ENCODE measurements at places on chromosomes 4 and X.

- DNase-seq: no peak
Observed at GRCh38 chr4:70749313-70749712, 27.5 kb downstream of the RUFY3 start.

DNA sequence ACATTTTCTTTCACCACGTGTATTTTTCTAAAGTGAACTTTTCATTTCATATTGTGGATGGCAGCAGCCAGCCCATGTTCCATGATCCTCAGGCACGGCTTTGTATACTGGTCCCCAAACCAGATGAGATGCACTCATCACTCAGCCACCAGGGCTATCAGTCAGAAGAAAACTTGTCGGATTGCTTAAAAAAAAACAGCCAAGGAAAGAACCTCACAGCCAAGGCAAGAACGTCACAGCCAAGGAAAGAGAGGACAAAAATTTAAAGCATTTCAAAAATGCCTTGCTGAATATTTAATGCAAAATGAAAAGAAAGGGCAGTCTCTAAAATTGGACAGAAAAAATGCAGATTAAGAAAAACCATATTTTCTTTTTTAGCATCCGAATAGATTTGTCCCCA, 333.3 kb downstream of the PDGFC start:
- no peak for DNase-seq

GRCh38 chr4:77599378-77599777, 6.2 kb upstream of the CXCL13 start:
- DNase-seq: peak; percentile 55

GRCh38 chr4:17817027-17817426, 6.2 kb downstream of the NCAPG start:
- DNase-seq: peak; percentile 75

DNA sequence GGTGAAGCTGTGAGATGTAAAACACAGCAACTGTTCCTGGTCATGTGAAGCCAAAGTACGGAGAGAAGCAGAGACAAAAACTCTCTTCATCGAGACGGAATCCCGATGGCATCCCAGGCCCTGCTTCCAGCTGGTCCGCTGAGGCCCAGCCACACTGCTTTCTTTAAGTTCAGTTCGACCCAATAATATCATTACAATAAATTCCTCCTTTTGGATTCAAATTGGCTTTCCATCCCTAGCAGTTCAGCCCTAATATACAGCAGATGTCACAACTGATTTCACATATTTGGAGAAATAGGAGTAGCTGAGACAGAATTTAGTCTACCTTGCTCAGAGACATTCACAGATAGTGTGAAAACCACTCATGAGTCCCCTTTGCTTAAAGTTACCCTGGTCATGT, 98.3 kb upstream of the SPRY1 start:
- DNase-seq: no peak

DNA sequence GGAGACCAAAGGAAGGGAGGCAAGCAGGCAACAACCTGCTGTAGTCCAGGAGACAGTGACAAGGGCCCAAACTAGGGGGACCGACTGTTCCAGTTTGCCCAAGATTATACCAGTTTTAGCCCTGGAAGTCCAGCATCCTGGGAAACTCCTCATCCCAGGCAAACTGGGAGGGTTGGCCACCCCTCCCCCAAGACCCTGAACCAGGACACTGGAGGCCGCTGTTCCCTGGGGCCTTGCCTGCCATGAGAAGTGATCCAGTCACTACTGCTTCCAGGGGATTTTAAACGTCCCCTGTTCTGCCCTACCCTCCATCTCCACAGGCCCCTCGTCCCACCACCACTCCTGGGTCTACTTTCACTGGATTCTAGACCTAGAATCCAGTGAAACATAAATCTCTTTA, 4.3 kb upstream of the DGAT2L6 start:
- no peak for DNase-seq

DNA sequence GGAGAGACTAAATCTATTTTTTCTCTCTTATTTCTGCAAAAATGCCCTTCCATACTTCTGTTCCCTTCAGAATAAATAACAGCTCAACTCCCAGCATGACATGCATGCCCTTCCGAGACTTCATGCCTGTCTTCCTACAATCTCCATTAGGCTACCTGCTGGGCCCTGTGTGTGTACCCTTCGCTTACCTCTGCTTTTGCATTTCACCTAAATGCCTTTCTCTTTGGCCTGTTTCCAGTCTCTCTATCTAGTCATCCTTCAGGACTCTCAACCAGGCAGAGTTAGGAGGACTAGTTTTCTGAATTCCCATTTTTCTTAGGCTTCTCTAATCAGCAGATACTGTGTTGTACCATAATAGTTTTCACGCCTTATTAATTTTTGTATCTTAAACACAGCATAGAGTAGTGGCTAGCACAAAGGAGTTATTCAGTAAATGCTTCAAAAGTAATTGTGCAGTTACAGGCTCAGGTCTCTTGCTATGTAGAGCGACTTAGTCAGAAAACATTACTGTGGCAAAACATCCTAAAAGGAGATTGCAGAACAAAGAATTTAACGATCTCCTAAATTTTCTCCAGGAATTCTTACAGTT, 20.5 kb downstream of the SEPTIN11 start:
- no peak for DNase-seq

DNA sequence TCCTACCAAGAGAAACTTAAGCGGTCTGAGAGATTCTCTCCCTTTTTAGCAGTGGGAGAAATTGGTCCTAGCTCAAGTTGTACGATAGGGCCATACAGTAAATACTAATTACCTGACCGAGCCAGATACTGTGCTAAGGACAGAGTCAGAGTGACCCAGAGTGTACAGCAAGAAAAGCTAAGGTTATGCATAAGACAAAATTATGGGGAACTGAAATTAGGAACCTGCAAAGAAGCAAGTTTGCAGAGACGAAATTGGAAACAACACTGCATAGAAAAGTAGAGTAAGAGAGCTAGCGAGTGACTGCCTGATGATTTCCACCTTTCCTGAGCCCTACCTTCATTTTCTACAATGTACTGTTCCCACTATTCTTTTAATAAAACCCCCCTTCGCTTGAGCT, 278.1 kb downstream of the NKX6-1 start:
- DNase-seq: no peak

- no peak for DNase-seq
Observed at GRCh38 chr4:42646013-42646784, 10.7 kb downstream of the ATP8A1 start.

- no peak for DNase-seq
Observed at GRCh38 chr4:24770667-24771066, 24.7 kb upstream of the SOD3 start.

DNA sequence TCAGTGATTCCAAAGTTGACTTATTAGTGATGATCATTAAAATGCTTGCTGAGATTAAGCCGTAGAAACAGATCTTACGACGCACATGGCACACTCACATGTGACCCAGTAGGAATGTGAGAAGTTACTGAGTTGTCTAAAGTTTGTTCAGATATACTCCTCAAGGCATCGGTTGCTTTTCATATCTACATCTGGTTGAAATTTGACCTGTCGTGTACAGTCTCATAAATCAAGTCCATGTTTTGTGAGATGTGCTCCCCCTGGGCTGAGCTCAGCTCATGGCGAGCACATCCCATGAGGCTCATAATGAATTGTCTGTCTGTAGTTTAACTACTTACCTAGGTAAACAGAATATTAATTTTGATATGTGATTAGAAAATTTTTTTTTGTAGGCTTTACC, 67.0 kb downstream of the TNIP2 start:
- no peak for DNase-seq

- DNase-seq: no peak
Observed at GRCh38 chr4:5371415-5372190, 320.3 kb downstream of the STK32B start.

- DNase-seq: no peak
Observed at GRCh38 chrX:151973851-151974335, 583 bp downstream of the GABRE start.

- peak; percentile 4 for DNase-seq
Observed at GRCh38 chr4:24032371-24032989, 142.6 kb upstream of the PPARGC1A start.

Data from MV-4-11 (cell line).